Hippocampal formation (tissue), 2 donors: ENCODE measurements at places on chromosomes 4 and X.

DNA sequence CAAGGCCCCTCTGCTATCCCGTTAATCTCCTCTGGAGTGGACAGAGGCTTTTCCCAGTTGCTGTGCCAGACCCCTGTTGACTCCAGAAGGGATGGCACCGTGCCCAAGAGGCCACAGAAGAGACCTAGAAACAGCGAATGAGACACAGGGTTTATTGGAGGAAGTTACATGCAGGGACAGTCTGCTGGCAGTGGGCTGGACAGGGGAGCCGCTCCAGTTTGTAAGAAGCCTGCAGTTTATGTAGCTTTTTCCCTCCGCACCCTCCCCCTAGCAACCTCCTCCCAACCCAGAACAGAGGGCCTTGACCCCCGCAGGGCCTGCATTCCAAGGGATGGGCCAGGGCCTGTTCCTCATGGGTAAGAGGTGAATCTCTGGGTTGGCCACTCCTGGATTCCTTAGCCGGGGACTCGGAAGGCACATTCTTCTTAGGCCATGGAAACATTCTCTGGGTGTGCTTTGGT, 216.8 kb upstream of the PSAPL1 start:
- peak; percentile 34 for DNase-seq

- DNase-seq: no peak
Measured at GRCh38 chrX:133992882-133993281, 7.5 kb upstream of the GPC3 start.

DNA sequence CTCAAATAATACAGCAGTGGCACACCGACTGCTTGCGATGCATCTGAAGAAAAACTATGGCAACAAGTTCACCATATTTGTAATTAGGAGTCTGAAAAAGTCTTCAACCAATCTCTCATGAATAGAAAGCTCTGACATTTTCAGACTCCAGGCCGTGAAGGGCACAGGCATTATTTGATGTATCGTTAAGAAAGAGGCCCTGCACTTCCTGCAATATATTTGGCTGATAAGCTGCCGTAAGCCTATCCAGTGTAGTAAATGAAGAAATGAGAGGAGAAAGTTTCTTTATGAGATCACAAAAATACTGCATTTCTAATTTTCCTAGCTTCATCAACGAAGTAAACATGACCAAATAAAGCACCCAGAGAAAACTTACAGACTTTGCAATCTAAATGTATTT, 613.8 kb upstream of the TECRL start:
- no peak for DNase-seq

DNA sequence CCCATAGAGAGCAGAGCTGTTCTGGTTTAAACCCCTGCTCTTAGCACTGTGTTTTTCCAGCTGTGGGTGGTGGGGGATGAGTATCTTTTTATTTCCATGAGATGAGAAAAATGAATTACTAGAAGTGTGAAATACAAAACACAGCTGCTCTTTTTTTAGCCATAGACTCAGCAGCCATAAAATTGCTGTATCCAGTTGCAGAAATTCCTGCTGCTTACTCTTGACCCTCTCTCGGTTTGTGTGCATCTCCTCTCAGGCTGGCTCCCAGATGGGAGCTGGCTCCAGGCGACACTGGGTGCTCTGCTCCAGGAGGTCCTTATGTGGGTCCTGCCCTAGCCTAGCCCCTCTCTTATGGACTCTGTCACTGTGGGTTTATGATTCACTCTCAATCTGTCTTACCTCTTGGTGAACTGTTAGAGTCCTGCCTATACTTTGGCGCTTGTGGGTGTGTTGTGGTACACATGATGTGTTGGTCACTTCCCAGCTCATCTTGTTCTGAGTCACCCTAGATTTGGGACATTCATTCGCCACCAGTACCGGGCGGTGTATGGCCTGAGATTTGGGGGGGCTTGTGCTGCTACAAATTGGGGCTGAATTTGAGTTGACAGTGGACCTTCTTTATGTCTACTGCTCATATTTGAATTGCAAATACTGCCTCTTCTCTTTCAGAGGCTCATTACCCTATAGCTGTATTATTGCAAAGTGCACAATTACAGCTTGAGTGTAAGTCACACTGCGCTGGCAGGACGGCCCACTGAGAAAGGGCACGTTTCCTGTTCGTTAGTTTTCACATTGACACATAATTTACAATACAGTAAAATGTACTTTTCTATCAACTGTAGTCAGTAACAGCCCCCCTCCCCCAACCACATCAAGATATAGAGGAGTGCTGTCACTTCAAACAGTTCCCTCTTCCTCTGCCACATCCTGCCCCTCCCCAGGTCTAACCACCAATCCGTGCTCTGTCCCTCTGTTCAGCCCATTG, 46.9 kb upstream of the MSANTD1 start:
- DNase-seq: no peak

DNA sequence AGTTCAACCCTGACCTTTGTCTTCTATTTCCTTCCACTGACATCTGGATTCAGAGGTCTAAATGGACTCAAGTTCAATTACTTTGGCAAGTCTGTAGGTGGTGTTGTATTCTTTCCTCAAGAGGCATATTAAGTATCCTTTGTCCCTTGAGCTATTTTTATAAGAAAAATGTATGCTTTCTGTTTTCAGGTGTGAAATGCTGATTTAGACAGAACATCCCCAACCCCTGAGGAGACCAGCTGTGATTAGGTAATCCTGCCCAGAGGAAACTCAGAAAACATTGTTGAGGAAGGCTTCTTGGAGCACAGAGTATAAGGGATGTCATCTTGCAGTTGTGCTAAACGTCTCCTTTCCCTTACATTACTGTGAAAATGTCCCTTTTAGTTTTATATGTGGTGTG, 46.6 kb upstream of the EGFL6 start:
- DNase-seq: no peak

DNA sequence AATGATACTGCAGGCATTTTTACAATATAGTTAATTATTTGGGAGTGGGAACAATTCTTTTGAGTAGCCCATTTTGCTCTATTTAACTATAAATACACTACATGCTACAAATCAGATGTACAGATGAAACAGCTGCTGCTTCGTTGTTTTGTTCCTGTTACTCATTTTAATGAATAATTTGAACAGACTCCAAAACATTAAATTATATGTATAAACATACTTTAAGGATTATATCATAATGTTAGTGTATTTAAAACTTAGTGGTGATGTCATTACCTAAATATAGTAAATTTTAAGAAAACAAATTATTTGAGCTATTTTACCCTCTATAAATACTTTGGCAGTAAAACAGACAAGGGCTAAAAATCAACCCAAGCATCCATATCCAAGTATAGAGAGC, 60.7 kb downstream of the GAB1 start:
- no peak for DNase-seq

GRCh38 chr4:163562496-163562895, 68.0 kb downstream of the TMA16 start:
- DNase-seq: no peak

DNA sequence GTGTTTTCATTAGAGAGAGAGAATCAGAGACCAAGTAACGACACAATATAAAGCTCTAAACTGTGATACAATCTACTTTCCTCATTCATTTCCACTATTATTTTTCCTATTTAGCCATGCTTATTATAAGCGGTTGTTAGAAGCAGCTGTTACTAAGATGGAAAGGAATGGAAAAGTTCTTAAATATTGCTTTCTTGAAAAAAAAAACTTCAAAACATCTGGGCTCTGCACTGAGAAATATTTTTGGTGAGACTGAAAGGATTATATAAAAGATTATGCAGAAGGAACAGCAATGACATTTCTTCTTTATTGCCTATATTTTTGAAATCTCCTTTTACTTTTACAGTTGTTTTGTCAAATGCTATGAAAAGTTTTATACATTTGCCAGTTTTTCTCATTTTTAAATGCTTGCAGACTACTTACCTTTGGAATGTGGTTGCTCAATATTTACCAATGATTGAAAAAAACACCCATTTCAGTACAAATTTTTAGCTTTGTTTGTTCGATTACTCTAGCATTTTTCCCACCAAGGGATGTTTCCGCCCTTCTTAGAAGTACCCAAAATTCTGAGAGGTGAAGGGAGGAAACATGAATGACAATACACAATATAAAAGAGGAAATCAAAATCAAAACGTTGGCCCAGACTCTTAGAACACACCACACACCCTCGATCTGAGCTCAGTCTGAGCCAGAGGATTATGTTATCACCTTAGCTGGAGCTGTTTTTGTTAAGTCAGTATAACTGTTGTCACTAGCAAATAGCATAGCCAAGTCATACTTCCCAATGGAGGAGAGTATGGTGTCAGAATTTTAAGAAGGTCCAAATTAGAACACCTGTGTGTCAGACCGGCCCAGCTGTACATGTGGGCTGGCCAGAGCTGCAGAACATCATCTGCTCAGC, 18.4 kb downstream of the DKK2 start:
- DNase-seq: no peak

GRCh38 chr4:159358226-159358625, 255.3 kb downstream of the RAPGEF2 start:
- DNase-seq: no peak

- no peak for DNase-seq
Measured at GRCh38 chrX:41858161-41858775, 65.1 kb downstream of the CASK start.

DNA sequence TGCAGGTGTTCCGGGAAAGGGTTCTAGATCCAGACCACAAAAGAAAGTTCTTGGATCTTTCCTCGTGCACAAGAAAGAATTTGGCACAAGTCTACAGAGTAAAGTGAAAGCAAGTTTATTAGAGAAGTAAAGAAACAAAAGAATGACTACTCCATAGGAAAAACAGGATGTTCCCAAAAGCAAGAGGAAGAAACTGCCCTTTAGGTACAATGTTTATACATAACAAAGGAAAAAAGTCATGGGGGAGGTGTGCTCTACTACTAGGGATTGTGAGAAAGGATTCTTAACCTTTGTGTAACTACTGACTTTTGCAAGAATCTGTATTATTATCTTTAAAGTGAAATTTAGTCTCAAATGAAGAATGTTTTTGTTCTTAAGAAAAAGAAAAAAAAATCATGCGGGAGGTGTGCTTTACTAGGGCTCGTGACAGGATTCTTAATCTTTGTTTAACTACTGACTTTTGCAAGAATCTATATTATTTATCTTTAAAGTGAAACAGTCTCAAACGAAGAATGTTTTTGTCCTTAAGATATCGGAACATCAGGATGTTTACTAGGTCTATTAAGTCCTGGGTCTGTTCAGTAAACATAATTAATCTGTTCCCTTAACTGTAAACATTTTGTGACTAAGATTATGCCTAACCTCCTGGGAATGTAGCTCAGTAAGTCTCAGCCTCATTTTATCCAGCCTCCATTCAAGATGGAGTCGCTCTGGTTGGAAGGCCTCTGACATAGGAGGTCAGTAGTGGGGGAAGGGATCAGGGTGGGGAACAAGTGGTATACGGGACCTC, 110.4 kb upstream of the BEND4 start:
- DNase-seq: no peak

DNA sequence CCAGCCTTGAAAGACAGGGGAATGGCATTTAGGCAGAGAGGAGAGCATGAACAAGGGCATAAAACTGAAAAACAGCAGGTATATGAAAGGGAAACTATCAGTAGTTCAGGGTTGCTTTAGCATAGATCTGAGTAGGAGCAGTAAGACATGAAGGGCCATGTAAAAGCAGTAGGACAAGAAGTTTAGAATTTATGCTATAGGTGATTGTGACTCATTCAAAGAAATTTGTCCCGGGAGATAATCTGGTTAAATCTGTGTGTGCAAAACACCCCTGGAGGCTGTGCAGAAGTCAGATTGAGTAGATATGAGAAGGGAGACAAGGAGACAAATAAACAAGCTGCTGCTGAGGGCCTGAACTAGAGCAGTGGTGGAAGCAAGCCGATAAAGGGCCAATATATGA, 109.1 kb upstream of the BMP3 start:
- DNase-seq: no peak

DNA sequence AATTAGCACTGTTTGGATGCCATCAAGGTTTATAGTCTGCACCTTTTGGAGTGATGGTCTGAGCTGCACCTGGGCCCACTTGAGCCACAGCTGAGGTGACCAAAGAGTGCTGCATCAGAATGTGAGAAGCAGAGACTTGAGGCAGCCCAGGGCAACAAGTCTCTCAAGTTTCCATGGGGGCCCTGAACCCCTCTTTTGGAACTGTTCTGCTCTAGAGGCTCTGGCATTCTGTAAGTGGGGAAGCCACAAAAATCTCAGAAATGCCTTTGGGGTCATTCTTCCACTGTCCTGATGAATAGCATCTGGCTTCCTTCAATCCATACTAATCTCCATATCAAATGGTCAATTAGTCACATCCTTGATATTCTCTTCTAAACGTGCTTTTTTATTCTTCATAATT, 298.4 kb upstream of the MAOA start:
- no peak for DNase-seq

- no peak for DNase-seq
Measured at GRCh38 chrX:130285069-130285620, 16.4 kb upstream of the ZNF280C start.

DNA sequence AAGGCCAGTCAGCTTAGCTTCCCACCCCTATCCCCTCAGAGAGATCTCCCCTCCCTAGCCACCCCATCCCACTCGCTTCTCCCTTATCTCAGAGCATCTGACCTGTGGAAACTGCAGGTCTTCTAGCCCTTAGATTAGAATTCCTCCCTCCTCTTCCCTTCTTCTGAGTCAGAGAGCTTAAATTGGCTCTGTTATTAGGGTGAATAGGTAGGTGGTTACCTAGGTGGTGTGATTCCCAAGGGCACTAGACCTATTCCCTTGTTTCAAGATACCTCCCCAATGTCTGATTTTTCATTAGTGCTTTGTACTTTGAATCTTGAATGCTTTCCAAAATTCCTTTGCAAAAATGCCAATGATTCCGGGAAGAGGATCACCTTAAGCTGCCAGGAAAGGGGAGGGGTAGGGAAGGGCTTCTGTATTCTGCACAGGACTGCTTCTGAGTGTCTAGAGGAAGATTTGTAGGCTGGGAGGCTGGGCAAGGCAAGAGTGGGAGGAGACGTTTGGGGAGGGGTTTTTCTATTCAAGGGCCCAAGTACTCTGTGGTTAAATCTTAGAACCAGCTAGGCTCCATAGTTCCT, 24.5 kb upstream of the MSN start:
- no peak for DNase-seq

DNA sequence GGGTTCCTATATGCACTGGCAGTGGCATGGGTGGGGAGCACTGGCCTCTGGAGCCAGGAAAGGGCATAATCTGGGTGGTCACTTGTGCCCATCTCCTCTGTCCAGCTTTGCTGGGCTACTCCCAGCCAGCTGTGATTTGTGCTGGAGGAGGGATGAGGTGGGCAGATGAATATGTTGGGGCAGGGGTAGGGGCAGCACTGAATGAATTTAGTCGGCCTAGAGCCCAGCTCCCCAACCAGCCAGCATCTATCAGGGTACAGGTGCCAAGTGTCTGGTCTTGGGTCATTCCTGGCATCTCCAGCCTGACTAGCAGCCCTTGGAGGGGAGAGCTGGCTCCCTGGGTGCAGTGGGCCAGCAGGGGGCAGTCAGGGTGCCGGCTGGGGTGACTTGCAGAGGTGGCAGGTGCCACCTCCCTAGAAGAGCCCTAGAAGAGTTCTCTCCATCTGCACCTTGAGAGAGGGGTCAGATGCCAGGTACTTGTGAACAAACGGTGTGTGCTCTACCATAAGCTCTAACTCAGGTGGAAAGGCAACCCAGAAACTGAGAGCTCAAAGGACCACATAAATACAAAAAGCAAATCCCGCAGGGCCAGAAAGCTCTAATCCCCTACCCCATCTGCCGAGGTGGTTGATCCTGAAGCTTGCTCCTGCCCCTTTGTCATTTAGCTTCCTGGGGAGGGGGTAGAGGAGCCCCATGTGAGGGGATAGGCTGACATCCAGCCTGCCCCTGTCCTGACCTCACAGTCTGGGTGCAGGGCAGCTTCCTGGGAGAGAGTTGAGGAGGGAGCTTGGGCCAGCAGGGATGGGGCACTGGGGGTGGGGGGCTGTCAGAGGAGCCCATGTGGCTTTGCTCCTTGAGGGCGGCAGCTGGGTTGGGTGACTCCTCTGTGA, 2.2 kb downstream of the SORCS2 start:
- DNase-seq: peak; percentile 36

- DNase-seq: no peak
Measured at GRCh38 chr4:139227729-139228404, 50.8 kb upstream of the ELF2 start.
